ENCODE measurements at places on chromosomes 1 and 21. TPM values are rescaled to one million over a fixed set of nuclear protein-coding genes. Genes with fewer than 3 reads are reported as not detected.

GRCh38 chr1:241518476-241519307 is 863 bp downstream of the FH start:
- DNase-seq = peak; percentile 34

TIAM1 gene
- 11.9 TPM for polyA plus RNA-seq

DNA sequence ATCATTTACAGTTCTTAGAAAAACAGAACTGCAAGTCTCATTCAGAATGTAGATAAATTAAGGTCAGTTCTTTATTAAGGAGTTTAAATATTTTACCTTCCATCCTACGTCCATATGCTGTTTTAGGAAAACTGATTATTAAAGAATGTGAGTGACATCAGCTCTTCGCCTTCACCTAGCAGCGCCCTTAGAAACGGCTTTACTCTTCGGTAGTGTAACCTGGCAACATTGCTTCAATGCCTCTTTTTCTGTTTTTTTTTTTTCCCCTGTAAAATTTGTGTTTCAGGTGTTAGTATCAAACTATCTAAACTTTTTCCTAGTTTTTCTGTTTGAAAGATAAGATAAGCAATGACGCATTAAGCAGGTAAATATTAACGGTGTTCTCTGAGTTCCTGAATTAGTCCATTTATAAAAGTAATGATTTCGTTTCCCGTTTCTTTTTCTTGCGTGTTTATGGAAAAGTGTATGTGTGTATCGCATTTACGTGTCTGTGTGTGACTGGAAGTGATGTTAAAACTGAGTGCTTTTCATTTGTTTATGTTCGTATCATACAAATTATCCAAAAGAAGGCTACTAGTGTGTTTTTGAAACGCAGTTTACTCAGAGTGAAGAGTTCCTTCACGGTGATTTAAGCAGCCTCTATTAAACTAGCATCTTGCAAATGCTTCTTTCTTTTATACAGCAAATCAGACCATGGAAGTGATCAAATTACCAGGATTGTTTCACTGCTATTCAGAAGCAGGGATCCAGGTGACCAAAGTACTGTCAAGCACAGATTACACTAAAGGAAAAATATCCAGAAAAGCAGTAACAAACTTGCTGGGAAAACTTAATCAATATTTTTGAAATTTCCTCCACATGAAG is 139.0 kb downstream of the SDCCAG8 start:
- no peak for DNase-seq

- no peak for DNase-seq
Measured at GRCh38 chr1:205943245-205943644, at the start of gene SLC26A9. Gene SLC26A9 (minus strand): TSS chr1:205943456. CDS start chr1:205935820, 7,636 bp downstream.

- no peak for DNase-seq
Measured at GRCh38 chr1:233387585-233387984, 60.1 kb downstream of the MAP3K21 start.

DNA sequence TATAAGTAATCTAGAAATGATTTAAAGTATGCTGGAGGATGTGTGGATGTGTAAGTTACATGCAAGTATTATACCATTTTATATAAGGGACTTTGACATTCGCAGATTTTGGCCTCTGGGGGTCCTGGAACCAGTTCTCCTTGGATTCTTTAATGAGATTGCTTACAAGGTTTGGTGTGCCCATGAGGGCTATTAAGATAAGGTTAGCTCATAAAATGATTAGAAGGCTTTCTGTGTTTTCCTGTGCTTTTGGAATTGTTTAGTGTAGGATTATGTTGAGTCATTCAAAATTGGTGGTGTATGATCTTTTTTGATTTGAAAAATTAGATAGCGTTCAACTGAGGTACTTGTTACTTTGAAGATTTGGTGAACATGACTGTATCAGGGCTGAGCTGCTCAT is 5.6 kb downstream of the USP25 start:
- DNase-seq = no peak

- DNase-seq = no peak
Measured at GRCh38 chr1:86478416-86479156, 9.9 kb downstream of the CLCA1 start.

GRCh38 chr1:8424539-8425116 is 106.7 kb downstream of the SLC45A1 start:
- no peak for DNase-seq

DNA sequence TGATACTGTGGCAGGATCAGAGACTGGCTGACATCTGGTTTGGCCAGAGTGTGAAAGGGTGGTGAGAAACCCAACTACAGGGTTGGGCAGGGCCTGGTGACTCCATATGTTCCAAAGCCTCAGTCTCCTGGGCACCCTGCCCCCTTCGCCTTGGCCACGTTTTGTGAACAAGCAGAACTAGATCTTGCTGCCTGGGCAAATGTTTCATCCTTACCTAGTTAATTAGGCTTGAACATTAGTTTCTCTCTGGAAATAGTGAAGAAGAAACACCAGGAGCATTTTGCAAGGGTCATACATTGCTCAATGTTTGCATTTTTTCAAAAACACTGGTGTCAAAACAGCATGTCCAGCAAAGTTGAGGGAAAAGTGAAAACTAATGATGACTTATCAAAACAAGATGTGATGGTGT is 60.5 kb downstream of the MAP3K7CL start:
- no peak for DNase-seq

RWDD3 gene
- polyA plus RNA-seq = 27.5 TPM

DNA sequence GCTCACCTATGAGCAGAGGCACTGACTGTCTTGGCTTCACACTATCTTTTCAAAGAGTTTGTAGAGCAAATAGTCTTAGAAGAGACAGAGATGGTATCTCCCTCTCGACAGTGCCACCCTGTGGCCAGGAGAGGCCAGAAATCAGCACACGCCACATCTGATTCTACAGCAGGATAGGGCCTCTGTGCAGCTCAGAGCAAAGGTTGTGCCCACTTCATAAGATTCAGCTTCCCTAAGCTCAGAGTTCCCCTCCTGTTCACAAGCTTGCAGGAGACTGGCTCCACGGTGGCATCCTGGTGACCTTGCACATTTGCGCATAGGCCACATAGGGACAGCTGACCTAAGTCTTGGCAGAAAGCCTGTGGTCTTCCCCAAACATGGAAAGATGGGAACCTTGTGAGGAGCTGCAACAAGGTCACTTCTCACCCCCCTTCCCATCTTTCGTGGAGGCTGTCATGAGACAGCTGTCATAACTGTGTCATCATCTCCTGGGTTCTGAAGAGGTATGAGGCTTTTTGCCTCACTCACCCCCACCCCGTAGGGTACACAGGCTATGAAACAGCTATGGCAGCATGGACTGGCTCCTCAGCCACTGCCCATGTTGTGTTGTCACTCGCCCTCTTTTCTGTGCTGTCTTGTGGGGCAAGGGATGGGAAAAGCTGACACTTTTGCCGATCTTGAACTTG is 3.0 kb downstream of the ITLN2 start:
- DNase-seq = peak; percentile 30

SPATA46 gene
- not detected for polyA plus RNA-seq

Data from hindlimb muscle (tissue), 1 donor.